ENCODE measurements at places on chromosomes 13 and 19. TPM values are rescaled to one million over a fixed set of nuclear protein-coding genes. Genes with fewer than 3 reads are reported as not detected.

DNA sequence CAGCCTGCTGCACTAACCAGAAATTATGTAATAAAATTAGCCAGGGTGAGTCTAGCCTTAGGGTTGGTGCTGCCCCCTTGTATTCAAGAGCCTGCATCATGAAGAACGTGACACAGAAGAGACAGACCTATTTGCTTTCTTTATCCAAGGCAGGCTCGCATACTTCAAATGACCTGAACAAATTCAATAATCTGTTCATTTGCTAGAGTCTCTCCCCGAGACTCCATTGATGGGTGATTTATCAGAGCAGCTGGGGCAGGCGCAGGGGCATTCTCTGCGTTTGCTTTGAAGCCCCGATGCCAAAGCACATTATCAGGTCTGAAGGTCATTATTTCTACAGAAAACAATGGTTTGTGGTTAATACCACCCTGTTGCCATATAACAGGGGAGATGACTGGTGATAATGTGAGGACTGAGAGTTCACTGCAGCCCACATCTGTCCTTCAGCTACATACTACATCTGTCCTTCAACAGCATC lies 520.3 kb downstream of the DIAPH3 start:
- DNase-seq = no peak

GRCh38 chr13:99267927-99268326 lies 9.7 kb upstream of the GPR18 start:
- no peak for DNase-seq

DNA sequence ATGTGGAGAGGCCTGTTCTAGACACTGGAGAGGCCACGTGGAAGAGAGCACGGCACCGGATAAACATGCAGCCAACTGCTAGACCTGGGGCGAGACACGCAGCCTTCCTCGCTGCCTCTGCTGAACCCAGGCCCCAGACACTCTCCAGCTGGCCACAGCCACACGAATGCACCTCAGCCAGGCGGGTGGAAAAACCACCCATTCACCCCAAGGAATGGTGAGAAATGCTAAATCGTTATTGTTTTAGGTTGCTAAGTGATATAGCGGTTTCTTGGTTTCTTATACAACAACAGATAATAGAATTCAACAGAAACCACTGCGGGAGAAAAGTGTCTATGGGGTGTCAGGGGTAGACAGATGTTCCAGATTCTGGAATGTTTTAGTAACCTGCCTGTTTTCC lies 52.5 kb downstream of the STK24 start:
- no peak for DNase-seq

DNA sequence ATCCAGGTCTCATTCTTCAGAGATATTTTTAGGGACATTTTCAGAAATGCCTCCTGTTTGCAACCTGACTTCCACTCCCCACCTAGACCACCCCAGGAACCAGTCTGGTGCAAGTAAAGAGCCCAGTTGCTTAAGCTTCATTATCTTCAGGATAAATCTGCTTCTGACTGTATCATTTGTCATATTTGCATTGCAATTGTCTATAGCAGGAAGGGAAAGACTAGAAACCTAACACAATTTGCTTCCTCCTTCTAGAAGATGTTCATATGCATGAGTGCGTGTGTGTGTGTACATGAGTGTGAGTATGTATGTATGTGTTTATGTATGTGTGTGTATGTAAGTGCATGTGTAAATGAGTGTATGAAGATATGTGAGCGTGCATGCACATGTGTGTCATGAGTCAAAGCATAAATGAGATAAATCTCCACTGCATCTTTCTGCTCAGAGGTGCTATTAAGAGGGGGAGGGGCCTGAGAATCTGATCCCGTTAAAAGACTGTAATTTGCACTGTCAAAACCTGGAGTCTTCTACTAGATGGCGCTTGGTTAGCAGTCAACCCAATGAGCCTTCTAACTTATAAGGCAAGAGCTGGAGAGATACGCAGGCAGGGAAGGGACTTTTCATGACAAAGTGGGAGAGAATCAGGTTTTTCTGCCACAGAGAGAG lies 178.8 kb upstream of the KL start:
- no peak for DNase-seq

DNA sequence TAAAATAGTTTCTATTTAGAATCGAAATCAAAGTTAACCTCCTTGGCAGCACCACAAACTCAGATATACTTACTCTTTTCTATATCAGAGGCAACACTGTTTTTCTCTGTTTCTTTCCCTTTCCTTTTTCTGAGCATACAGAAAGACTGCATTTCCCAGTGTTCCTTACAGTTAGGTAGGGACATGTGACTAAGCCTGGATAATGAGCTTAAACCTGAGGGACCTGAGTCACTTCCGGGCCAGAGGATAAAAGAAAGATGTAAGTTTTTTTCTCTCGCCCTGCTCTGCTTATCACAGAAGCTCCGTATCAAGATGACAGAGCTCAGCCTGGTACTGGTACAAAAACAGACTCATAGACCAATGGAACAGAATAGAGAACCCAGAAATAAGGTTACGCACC lies 531.9 kb downstream of the KLF12 start:
- peak; percentile 48 for DNase-seq

The IZUMO2 gene
- total RNA-seq = not detected

The CDX2 gene
- not detected for total RNA-seq

DNA sequence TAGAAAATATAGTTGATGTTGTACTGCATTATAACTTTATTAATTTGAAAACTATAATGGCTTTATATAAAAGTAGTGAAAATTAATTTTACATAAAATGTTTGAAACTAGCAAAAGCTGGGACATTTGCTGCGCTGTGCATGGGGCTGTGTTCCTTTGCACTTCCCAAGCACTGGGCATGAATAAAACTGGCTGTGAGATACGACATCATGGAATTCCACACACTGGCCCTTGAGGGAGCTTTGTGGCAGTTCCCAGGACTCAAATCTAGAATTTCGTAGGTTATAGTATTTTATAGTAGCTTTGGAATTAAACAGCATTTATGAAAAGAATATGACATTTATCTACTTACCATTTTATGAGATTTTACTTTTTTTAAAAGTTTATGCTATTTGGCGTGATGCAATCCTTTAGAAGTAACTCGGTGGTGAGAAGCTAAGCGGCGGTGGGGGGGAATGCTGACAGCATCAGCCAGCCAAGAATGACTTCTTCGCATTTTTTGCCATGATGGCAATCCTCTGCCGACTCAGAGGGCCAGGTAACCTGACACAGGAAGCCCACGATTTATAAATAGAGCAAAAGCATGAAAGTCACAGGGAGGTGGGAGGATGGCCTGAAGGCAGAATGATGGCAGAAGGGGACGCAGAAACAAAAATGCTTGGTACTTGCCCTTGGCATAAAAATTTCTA lies 553.5 kb downstream of the MYO16 start:
- no peak for DNase-seq

The FFAR3 gene
- total RNA-seq = 0.15 TPM

Measured in A673 (cell line).